ENCODE measurements at places on chromosomes 1 and 21.

DNA sequence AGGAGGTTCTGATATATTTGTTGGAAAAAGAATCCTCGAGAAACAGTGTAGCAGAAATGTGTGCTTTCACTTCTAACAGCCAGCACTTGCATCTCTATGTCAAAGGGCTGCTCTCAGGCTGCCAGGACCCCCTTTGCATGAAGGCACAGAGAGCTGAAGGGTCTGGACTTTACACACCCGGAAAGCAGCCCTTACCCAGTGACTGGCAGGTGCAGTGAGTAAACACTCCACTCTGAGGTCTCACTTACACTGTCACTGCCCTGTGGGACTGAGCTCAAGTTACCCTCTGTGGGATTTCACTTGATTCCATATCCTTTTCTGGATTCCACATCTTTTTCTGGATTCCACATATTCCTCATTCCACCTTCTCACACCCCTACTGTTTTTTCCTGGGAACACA lies 40.8 kb upstream of the PPP2R5A start:
- no peak for DNase-seq

GRCh38 chr1:93603106-93603505 lies 78.5 kb downstream of the BCAR3 start:
- no peak for DNase-seq

DNA sequence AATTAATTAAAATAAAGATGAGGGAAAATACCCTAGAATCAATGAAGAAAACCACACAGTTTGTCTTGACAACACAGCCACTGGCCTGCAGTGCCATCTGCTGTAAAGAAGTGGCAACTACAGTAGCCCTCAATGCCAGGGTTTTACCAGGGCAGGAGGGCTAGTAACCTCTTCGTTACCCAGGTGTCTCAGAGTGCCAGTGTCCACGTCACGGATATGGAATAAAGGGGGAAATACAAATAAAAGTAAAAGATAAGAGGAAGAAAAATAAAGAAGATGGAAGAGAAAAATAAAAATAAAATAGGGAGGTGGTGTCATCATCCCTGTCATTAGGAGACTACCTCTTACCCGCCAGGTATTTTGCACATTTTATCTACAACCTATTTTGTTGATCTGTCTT lies 14.2 kb upstream of the SLC44A3 start:
- DNase-seq: no peak

GRCh38 chr1:51236531-51237350 lies 668 bp downstream of the RNF11 start:
- peak; percentile 18 for DNase-seq

DNA sequence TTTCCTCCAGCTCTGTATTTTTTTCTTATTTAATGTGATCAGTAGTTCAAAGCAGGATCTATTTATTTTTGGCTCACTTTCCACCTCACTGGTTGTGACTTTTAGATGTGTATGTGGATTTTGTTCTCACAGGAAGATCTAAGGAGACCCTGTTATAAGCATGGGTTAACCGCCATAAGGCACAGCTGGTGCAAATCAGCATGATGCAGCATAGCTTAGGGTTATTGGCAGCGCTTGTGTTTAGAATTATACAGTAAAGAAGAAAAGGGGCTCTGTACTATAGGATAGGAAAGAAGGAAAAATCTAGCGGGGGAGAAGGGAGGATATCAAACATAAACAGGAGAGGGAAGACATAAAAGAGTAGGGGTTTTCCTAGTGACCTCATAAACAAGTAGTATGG lies 26.9 kb upstream of the RGL1 start:
- DNase-seq: no peak

DNA sequence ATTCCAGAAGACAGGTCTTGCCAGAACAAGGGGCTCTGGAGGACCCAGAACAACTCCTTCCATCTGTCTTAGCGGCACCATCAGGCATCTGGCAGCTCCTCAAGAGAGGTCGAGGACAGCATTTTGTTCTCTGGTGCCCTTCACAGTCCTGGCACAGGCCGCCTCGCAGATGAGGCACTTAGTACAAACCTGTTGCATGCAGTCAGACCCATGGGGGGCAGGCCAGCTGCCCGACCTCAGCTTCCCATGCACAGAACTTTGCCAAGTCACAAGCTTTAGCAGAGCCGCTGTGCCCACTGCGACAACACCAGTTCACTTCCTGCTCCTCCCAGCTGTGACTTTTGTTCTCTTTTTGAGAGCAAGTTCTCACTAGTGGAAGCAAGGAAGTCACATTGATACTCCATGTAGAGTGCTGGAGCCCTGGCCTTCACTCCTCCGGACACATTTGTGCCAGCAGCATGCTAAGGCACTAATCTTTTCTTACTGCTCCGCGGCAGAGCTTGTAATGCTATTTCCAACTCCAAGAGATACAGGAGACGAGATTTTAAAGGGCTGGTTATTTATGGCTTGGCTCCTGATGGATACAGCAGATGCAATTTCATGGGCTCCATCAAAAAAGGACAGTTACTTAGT lies 44.6 kb downstream of the HMGB4 start:
- no peak for DNase-seq

GRCh38 chr1:39484564-39484963 lies 6.9 kb upstream of the BMP8A start:
- no peak for DNase-seq

GRCh38 chr1:163055531-163055930 lies 13.6 kb upstream of the RGS4 start:
- DNase-seq: no peak

DNA sequence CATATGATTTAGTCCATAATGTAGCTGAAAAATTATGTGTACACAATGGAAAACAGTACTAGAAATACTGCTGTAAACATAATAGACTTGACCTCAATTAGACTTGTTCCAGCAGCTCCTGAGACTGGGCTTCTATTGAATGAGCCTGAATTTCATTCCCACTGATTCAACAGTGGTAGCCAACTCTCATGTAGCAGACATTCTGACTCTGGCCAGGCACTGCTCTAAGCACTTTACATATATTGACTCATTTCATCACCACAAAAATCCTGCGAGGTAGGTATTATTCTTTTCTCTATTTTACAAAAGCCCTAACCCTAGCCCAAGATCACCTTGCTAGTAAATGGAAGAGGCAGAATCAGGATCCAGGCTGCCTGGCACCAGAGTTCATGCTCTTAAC lies 12.8 kb upstream of the CTSS start:
- no peak for DNase-seq

DNA sequence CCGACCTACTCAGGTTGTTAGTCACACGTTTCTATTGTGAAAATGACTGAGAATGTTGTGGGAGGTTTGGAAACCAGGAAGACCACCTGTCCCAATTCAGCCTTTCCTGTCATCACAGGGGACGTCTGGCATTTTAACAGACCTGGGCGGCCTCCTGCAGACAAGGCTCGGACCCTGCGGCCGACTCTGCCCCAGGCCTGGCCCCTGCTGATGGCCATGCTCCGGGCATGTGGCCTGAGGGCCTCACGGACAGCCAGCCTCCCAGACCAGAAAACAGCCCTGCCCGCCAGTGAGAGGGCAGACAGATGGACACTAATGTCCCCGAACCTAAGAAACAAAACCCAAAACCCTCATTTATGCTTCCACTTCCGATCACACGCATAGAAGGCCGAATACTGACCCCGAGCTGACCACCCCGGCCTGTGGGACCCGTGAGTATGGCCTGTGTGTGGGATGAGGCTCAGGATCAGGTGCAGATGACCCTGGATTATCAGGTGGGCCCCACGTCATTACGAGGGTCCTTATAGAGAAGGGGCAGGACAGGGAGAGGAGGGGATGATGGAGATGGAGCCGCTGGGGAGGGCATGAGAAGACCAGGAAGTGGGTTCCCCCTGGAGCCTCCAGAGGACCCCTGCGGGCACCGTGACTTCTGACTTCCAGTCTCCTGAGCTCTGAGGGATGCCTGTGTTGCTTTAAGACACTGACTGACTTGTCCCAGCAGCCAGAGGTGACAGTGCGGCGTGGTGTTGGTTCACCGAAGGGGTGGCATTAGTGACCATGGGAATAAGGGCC lies 9.6 kb downstream of the COL18A1 start:
- DNase-seq: no peak

DNA sequence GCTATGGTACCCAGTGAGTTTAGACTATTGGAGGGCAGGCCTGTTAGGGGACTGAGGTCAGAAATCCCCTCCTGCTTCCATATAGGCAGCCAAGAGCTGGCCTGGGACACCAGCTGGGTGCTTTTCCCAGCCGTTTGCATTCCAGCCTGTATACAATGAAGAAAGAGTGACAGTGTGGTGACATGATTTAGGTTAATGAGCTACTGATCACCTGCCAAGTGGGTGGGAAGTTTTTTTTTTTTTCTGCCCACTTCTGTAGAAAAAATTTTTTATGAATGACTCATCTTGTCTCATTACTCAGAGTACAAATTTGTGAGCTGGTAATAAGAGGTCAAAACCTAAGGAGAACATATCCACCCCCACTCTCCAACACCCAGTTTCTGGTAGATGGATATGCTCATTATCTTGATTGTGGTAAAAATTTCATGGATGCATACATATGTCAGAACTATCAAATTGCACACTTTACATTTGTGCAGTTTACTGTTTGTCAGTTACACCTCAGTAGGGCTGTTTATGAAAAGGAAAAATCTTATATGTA lies 16.4 kb upstream of the CGN start:
- no peak for DNase-seq

GRCh38 chr1:98001764-98002163 lies 80.9 kb upstream of the DPYD start:
- DNase-seq: no peak

DNA sequence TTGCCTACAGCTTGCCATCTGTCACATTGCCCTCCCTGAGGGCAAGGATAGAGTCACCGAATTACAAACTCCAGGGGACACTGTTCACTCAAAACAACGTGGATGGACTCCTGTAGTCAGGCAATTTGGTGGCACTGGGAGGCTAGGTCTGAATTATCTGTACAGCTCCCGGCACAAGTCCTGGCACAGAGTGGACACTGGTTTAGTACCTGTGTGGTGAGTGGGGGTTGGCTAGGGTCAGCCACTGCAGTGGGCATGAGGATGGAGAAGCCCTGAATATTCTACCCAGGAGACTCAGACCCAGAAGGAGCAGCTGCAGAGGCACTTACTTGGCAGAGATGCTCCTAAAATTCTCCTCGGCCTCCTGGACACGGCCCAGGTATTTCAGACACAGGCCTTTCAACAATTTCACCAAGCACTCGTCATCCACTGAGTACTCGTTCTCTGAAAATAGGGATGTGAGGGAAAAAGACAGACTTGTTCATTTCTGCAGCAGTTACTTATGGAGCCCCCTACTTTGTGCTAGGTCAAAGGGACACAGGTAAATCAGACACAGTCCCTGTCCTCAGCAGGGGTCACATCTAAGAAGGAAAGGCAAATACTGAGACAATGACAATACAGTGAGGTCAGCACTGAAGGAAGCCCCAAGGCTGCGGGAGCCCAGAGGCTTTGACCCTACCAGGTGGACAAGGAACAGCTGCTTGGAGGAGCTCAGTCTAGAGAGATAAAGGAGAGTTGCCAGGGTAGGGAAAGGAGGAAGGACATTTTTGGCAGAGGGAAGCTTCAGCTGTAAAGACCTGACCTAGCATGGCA lies 40.5 kb downstream of the TTC39A start:
- no peak for DNase-seq

DNA sequence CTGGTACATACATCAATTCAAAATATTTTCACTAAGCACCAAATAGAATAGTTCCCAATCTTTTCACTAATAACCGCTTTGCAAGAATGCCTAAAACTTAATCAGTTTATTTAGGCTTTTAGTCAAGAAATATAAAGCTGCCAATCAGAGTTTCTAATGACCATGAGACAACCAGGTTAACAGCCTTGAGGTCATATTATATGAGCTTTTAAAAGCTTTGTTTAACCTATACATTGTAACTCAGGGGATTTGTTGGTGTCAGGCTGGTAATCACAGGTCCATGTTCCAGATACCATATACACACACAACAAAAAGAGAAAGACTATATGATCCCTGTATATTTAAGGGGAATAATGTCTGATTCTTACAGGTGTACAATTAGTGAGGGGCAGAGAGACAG lies 246.2 kb upstream of the ADGRL2 start:
- no peak for DNase-seq

DNA sequence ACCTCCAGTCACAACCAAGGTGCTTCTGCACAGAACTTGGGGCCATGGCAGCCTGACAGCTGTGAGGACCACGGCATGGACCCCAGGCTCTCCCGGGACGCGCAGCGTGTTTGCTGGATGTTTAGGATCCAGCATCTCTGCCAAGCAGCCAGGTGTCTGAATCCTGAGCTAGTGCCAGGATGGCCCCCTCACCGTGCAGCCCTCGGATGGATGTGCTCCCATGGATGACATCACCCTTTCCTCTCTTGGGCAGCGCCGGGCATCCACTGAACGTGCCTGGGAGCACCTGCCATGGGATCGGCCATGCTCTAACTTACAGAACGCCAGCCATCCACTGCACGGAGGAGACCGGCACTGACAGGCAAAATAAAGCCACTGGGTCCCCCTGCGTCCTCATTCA lies 53.9 kb downstream of the PRDM15 start:
- no peak for DNase-seq

DNA sequence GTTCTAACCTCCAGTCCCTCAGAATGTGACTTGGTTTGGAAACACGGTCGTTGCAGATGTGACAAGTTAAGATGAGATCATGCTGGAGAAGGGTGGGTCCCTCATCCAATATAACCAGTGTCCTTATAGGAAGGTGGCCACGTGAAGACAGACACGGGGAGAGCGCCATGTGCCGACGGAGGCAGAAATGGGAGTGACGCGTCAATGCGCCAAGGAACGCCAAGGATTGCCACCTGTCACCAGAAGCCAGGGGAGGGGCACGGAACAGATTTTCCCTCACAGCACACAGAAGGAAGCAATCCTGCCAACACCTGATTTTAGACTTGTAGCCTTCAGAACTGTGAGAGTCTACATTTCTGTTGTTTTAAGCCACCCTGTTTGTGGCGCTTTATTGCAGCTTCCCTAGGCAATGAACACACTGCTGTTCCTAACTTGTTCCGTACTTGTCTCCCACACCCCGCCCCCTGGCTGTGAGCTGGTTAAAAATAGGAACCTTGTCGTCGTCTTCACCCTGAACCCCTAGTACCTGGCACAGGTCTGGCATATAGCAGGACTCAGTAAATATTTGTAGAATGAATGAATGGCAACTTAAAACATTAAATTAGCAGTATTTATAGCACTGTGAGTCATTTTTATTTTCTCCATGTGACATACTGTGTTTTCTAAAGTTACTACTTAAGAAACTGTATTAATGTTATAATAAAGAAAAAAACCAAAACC lies 14.2 kb downstream of the RIMS3 start:
- DNase-seq: no peak

DNA sequence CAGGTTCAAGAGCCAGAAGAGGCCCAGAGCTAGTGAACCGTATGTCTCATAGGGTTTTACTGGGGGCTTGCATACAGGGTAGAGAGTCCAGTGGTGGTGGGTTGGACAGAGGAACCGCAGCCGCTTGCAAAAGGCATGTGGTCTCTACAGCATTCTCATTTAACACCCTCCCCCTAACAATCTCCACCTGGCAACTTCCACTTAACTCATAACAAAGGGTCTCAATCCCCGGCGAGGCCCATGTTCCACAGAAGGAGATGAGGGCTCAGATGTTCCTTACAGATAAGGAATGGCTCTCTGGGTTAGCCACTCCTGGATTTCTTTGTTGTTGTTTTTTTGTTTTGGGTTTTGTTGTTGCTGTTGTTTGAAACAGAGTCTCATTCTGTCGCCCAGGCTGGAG lies 106.1 kb downstream of the APP start:
- DNase-seq: no peak
